Aorta (tissue), 5 donors: ENCODE measurements at places on chromosomes 12 and 14. TPM values are rescaled to one million over a fixed set of nuclear protein-coding genes. Genes with fewer than 3 reads are reported as not detected.
A peak's percentile ranks its signal among the peaks of the same experiment; 100 is the strongest.

DNA sequence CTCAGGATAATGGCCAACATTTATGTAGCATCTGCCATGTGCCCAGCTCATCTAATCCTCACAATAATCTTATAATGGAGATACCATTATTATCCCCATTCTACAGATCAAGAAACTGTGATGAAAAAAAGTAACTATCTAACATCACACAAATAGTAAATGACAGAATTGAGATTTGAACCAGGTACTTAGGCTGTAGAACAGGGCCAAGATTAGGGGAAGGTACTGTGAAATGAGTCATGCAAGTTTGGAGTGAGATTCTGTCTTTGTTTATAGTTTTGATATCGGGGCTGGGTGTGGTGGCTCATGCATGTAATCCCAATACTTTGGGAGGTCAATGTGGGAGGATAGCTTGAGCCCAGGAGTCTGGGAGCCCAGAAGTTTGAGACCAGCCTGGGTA is 1.3 kb upstream of the GNPTAB start:
- H3K4me3 ChIP-seq, result no peak overlapping the region
- H3K36me3 ChIP-seq, result no peaks in the 10 kb centered on the region
- no peaks in the 10 kb centered on the region for H3K4me1 ChIP-seq

GRCh38 chr12:111748151-111748672 is 18.5 kb upstream of the ALDH2 start:
- no peaks in the 10 kb centered on the region for H3K4me1 ChIP-seq
- no peak overlapping the region for H3K4me3 ChIP-seq
- H3K27me3 ChIP-seq, result no peaks in the 10 kb centered on the region
- no peaks in the 10 kb centered on the region for H3K36me3 ChIP-seq
- no peak overlapping the region for H3K27ac ChIP-seq

DNA sequence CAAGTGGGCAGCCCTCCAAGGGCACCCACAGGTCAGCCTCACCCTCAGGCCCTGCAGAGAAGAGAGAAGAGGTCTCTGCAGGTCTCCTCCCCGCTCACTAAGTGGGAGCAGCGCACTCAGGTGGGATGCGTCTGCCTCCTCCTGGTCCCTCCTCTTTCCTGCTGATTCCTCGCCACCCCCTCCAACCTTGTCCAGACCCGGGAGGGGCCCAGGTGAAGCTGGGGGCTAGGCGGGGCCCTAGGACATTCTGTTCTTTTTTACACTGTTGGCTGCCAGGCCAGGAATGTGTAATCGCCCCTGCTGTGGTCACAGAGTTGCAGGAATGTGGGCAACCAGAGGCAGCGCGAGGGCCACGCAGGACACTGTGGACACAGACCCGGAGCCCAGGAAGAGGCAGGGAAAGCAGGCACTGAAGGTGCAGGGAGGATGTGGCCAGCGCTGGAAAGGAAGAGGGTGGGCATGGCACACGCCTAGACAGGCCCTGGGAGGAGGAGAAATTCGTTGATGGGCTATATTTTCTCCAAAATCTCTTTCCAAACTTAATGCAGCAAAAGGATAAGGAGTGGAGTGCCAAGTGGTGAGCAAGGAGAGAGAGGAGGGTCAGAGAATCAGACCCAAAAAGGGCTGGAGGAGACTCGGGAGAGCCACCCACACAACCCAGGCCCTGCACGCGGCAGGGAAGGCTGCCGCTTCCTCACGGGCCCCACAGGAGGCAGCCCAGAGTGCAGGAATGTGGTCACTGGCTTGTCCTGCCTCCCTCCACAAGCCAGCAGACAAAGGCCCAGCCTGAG is 911 bp upstream of the SCNN1A start:
- H3K36me3 ChIP-seq, result no peaks in the 10 kb centered on the region
- peak; percentile 83 for DNase-seq
- no peaks in the 10 kb centered on the region for H3K4me1 ChIP-seq
- H3K27me3 ChIP-seq, result no peaks in the 10 kb centered on the region

DNA sequence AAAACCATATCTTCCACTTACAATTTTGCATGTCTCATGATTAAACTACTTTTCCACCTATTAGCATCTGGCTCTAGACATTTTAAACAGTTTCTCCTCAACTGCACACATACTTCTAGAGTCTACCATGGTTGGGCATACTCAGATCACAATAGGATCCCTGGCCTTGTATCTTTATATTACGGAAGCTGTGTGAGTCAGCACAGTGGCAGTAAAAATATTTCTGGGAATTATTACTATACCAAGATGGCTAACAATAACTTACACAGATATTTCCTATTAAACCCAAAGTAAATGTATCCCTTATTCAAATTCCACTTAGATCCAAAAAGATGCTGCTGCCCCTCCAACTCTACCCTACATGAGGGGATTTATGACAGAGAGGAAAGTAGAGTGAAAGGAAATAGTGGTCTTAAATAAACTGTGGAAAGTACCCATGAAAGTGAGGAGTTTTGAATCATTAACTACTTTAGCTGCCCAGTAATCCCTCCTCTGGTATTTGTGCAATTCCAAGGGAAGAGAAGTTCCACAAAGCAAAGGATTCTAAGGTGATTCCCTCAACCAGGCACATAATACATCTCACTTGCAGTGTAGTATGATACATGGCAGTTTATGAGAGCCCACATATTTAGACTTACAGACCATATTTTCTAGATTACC is 14.0 kb upstream of the CPSF6 start:
- no peaks in the 10 kb centered on the region for H3K36me3 ChIP-seq
- H3K27ac ChIP-seq, result no peak overlapping the region
- no peak for DNase-seq
- no peaks in the 10 kb centered on the region for H3K4me1 ChIP-seq
- no peak overlapping the region for H3K4me3 ChIP-seq
- H3K27me3 ChIP-seq, result no peaks in the 10 kb centered on the region

DNA sequence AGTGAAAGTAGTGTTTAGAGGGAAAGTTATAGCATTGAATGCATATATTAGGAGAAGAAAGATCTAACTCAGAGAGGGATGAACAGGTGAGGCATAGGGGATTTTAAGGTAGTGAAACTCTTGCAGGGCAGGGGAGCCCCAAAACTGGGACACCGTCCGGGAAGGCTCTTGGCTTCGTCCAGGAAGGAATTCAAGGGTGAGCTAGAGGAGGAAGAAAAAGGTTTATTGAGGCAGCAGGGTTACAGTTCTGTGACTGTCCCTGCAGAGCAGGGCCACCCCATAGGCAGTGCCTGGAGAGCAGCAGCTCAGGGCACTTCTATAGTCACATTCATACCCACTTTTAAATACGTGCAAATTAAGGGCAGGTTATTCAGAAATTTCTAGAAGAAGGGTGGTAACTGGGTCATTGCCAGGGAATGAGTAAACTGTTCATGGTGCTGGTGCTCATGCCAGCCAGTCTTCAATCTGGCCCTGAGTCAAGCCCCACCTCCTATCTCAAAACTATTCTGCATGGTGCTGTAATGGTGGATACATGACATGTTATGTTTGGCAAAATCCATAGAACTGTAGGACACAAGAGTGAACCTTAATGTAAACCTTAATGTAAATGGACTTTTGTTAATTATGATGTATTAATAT is 1.2 kb upstream of the OAS1 start:
- H3K27ac ChIP-seq, result peak overlapping the region; percentile 22
- no peak overlapping the region for H3K4me3 ChIP-seq
- no peaks in the 10 kb centered on the region for H3K27me3 ChIP-seq

- H3K4me1 ChIP-seq, result no peaks in the 10 kb centered on the region
- H3K4me3 ChIP-seq, result no peak overlapping the region
- no peak for DNase-seq
- H3K36me3 ChIP-seq, result peaks cover 1% of the 10 kb centered on the region
These were observed 135.1 kb downstream of the PPM1H start for GRCh38 chr12:62799766-62800406.

- no peaks in the 10 kb centered on the region for H3K27me3 ChIP-seq
- DNase-seq, result no peak
- no peaks in the 10 kb centered on the region for H3K36me3 ChIP-seq
- H3K4me1 ChIP-seq, result no peaks in the 10 kb centered on the region
- H3K4me3 ChIP-seq, result no peak overlapping the region
- no peak overlapping the region for H3K27ac ChIP-seq
These were observed 7.8 kb upstream of the DTD2 start for GRCh38 chr14:31465111-31465510.

GRCh38 chr12:18430425-18431048 is 169.2 kb downstream of the PIK3C2G start:
- H3K36me3 ChIP-seq, result no peaks in the 10 kb centered on the region
- H3K4me1 ChIP-seq, result no peaks in the 10 kb centered on the region
- no peaks in the 10 kb centered on the region for H3K27me3 ChIP-seq
- no peak overlapping the region for H3K27ac ChIP-seq
- no peak for DNase-seq

- no peak overlapping the region for H3K27ac ChIP-seq
- no peaks in the 10 kb centered on the region for H3K4me1 ChIP-seq
- H3K4me3 ChIP-seq, result no peak overlapping the region
- DNase-seq, result no peak
- H3K27me3 ChIP-seq, result no peaks in the 10 kb centered on the region
These were observed 72.0 kb upstream of the CCND2 start for GRCh38 chr12:4201333-4202100.

- no peak overlapping the region for H3K27ac ChIP-seq
- H3K27me3 ChIP-seq, result no peaks in the 10 kb centered on the region
- H3K4me1 ChIP-seq, result no peaks in the 10 kb centered on the region
- no peak overlapping the region for H3K4me3 ChIP-seq
These were observed 10.7 kb upstream of the GLT1D1 start for GRCh38 chr12:128842579-128842978.

DNA sequence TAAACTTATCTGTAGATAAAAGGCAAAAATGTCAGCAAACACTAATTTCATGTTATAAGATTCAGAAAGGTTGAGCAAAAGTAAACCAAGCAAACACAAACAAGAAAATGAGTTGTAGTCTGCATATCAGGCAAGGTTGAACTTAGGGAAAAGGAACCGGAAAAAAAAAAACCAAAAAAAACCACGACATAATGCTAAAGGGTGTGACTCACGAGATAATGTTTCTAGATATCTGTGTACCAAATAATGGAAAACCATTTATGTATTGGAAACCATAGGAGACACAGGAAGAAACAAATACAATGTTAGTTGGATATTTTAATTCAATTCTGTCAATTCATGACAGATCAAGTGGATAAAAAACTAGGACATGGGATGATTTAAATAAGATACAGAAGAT is 60.5 kb downstream of the GPATCH2L start:
- H3K27me3 ChIP-seq, result no peaks in the 10 kb centered on the region
- H3K4me1 ChIP-seq, result no peaks in the 10 kb centered on the region
- no peak overlapping the region for H3K27ac ChIP-seq
- DNase-seq, result no peak
- no peaks in the 10 kb centered on the region for H3K36me3 ChIP-seq

GRCh38 chr12:96249196-96250118 is 55.3 kb downstream of the ELK3 start:
- H3K4me3 ChIP-seq, result no peak overlapping the region
- no peaks in the 10 kb centered on the region for H3K27me3 ChIP-seq
- no peak overlapping the region for H3K27ac ChIP-seq
- peaks cover 3% of the 10 kb centered on the region for H3K36me3 ChIP-seq
- no peak for DNase-seq

GRCh38 chr12:112978163-112979040 is at the start of gene OAS2:
OAS2 (plus strand) TSS chr12:112978519; CDS start chr12:112978609, 90 bp downstream.
- no peak within 1 kb of the TSS for H3K27ac ChIP-seq
- H3K36me3 ChIP-seq, result no peaks in the 10 kb centered on the region
- DNase-seq, result peak; percentile 76
- no peaks in the 10 kb centered on the region for H3K27me3 ChIP-seq
- H3K4me3 ChIP-seq, result peak within 1 kb of the TSS; percentile 52

DNA sequence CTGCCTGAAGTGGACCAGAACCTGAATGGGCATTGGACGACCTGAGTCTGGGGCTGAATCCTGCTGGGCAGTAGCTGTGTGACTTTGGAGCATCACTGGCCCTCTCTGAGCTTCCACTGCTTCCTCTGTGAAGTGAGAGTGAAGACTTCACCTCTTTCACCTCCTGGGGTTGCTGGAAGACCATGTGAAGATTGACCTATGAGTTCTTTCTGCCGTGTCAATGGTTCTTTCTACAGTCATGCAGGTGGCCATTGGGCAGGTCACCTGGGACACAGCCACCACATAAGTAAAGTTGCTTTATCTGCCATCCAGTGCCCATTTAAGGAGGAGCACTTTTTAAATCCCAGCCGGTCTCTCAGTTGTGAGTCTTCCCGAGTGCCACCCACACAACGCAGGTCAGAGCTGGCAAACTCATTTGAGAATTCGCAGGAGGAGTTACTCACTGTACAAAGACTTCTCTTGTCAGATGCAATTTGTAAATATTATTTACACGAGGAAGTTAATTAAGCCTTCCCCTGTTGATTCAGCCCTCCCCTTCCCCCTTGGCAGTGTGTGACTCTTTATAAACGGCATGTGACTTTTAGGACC is 74.8 kb upstream of the TCL1B start:
- H3K27me3 ChIP-seq, result no peaks in the 10 kb centered on the region
- no peak overlapping the region for H3K4me3 ChIP-seq
- H3K4me1 ChIP-seq, result no peaks in the 10 kb centered on the region
- no peaks in the 10 kb centered on the region for H3K36me3 ChIP-seq

DNA sequence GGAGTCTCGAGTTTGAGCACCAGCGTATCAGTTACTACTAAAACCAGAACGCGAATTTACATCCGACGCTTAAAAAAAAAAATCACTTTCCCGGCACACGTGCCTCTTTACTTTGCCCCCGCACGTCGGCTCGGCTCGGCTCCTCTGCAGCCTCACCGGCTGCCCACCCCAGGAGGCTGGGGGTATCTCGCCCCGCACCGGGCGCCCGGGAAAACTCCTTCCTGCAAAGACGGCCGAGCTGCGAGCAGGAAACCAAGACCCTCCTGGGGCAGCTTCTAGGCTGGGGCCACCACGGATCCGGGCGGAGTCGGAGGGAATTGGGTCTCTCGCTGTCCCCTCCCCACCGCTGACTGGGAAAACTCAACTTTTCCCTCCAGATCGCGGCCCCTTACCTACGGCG is 610 bp downstream of the VSIG10 start:
- H3K4me1 ChIP-seq, result no peaks in the 10 kb centered on the region
- H3K36me3 ChIP-seq, result no peaks in the 10 kb centered on the region
- DNase-seq, result peak; percentile 78
- peak overlapping the region; percentile 70 for H3K4me3 ChIP-seq
- H3K27ac ChIP-seq, result peak overlapping the region; percentile 10

DNA sequence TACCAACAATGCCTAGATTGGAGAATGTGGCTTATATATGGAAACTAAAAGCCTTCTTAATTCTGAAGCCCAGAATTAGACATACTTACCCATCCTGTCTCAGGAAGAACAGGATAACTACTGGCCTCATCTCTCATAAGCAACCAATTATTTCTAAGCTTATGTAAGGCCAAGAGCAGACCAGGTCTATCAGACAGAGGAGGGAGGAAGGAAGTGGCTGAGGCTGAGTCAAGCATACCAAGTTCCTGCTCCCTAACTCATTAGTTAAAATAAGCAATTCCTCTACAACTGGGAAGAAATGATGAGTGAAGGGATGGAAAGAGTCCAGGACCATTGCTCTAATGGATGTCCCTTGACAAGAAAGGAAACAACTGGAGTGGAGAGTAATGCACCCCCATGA is 27.0 kb upstream of the INSM2 start:
- no peak overlapping the region for H3K4me3 ChIP-seq
- no peak overlapping the region for H3K27ac ChIP-seq
- no peaks in the 10 kb centered on the region for H3K36me3 ChIP-seq
- DNase-seq, result no peak

B3GNT4 gene
- total RNA-seq, result not detected

LRRC10 gene
- total RNA-seq, result not detected

DHRS4L2 gene
- 15.1 TPM for total RNA-seq

BBOF1 gene
- total RNA-seq, result 6.3 TPM

HHIPL1 gene
- total RNA-seq, result 2.5 TPM

ATP2A2 gene
- total RNA-seq, result 231 TPM

RIN3 gene
- 49.1 TPM for total RNA-seq

A2M gene
- 2,139 TPM for total RNA-seq

HAL gene
- 1.4 TPM for total RNA-seq

SMCO2 gene
- 0.52 TPM for total RNA-seq

C1S gene
- 490 TPM for total RNA-seq

DLGAP5 gene
- not detected for total RNA-seq

CRACR2A gene
- 5.0 TPM for total RNA-seq
